ENCODE measurements at places on chromosomes 5 and 9.

DNA sequence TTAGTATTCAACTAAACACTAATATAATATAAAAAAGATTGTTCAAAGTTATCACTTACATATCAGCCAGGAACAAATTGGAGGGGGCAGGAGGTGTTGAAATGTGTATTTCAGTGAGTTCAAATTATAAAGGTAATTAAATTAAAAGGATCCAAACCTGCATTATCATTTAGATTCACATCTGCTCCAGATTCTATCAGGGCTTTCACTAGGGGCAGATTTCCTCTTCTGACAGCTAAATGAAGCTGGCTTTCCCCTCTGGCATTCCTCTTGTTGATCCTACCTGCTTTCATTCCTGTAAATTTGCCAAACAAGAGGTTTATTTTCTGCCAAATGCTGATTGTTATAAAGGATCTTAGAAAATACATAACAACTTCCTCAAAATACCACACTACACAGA lies 86.3 kb upstream of the GCNT4 start:
- no peak for DNase-seq

DNA sequence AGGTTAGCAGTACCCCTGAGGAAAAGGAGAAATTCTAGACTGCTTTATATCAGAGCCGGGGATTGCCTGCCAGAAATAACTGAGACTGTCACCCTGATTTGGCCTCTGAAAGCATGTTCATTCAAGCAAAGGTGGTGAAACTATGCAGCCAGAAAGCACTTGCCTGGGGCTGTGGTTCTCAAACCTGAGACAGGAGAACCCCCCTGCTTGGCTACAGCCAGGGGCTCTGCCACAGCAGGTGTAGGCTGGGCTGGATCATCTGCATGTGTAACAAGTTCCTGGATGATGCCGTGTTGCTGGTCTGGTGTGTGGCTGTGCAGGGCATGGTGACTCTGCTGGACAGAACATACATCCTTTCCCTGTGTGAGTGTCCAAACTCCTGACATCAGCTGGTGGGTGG lies 157.8 kb downstream of the NXNL2 start:
- no peak for DNase-seq

DNA sequence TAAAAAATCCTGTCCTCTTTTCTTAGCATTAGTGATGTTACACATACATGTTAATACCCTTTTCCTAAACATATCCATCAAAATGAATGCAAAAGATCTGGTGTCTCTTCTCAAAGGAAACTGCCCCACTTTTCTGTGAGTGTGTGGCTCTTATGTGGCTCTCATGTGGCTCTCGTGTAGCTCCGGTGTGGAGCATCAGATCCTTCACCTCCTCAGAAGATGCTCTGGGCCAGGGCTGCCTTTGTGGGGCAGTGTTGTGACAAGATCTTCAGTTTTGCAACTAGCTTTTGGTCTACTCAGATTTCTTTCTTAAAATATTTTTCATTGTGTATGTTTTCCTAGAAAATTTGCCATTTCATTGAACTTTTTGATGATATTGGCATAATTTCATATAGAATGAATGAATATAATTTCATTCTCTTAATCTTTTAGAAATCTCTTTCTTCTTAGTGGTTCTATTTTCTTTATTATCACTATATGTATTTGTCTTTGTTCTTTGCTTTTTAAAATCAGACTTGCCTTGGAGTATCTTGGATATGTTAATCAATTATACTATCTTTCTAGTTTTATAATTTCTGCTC lies 19.4 kb downstream of the GARNL3 start:
- DNase-seq = no peak

GRCh38 chr5:115514220-115514619 lies 30.4 kb downstream of the FEM1C start:
- no peak for DNase-seq

- DNase-seq = peak; percentile 81
These were observed 76.6 kb upstream of the DAB2 start for GRCh38 chr5:39501397-39501796.

DNA sequence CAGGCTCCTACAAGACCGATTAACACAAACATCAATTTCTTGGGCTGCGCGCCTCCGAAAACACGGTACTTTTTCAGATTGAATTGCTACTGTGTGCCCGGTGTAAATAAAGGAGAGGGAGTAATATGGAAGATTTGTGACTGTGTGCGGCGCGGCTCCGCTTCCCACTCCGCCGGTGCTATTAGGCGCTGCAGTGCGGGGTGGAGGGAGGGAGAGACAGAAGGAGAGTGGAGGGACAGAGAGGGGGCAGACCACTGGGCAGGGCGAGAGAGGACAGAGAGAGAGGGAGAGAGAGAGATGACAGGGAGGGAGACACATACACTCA lies 24.7 kb upstream of the RNU6ATAC start:
- DNase-seq = peak; percentile 40

DNA sequence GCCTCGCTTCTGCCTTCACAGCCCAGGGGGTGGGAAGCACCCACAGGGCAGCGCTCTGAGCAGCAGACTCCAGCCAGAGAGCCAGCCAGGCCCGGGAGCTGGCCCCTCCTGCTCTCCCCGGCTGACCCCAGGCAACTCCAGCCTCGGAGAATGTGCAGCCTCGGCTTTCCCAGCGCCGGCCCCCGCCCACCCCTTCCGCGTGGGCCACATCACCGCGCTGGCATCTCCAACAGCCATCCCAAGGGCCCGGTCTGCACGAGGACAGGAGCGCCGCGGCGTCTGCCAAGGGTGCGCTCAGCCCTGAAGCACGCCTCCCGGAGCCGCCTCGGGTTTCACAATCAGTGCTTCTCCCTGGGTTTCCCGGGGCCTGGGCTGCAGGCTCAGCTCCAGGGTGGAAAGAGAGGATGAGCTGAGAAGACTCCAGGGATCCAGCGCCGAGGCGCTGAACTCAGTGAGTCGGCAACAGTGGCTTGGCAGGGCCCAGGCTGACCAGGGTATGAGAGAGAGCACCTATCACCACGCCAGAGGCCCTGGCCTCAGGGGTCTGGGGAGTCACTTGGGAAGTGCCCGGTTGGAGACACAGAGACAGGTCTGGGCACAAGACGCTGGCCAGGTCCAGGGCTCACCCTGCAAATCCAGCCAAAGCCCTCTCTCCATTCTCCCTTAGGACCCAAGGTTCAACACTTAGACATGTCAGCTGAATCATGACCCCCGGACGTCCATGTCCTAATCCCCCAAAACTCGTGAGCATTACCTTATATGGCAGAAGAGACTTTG lies 79.6 kb downstream of the ADAMTS2 start:
- DNase-seq = peak; percentile 99

GRCh38 chr5:139903795-139904565 lies 108.4 kb downstream of the PSD2 start:
- DNase-seq = peak; percentile 61

- DNase-seq = no peak
These were observed 32.4 kb upstream of the IL33 start for GRCh38 chr9:6183227-6183551.

- no peak for DNase-seq
These were observed 18.2 kb downstream of the SLC9A3 start for GRCh38 chr5:505951-506525.

DNA sequence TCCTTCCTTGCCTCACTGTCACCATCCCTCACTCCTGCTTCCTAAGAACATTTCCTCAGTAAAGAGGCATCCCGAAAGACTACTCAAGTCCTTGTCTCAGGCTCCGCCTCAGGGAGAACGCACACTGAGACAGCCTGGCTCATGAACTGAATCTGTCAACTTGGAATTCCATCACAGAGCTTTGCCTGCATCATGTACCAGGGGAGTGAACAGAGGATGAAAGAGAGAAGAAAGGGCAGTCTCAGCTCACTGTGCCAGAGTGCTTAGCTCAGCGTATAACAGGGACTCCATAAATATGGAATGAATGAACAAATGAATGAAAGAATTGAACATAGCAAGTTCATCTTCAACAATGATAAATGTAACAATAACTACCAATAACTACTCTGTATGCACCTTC lies 68.7 kb upstream of the SLC1A3 start:
- DNase-seq = no peak

DNA sequence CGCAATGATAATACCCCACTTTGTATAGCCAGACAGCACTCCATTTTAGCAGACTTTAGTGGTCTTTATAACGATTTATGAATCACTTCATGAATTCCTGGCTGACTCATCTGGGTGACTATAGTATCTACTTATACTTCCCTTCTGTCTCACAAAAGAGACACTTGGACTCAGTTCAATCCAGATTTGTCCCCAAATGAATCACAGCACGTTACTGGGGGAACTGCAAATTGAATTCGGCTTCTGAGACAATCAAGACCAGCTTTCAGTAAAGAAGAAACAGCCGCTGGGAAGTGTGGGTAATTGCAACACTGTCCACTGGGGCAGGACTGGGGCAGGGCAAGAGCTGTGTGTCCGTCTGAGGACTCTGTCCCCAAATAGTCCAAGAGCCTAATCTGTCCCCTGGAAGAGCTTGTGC lies 337.3 kb upstream of the RFX3 start:
- DNase-seq = no peak

DNA sequence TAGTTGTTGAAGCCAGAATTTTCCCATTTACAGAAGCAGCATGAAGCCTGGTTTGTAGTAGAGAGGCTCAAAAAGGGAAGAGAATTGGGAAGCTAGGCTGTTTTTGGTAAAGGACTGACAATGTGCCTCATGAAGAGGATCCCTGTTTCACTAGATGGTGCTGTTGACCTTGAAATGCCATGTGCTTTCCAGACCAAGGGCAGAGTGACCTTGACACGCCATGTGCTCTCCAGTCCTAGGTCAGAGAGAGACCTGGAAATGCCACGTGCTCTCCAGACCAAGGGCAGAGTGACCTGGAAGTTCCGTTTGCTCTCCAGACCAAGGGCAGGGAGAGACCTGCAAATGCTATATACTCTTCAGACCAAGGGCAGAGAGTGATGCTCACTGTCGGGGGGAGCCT lies 32.0 kb downstream of the UNC13B start:
- DNase-seq = no peak

DNA sequence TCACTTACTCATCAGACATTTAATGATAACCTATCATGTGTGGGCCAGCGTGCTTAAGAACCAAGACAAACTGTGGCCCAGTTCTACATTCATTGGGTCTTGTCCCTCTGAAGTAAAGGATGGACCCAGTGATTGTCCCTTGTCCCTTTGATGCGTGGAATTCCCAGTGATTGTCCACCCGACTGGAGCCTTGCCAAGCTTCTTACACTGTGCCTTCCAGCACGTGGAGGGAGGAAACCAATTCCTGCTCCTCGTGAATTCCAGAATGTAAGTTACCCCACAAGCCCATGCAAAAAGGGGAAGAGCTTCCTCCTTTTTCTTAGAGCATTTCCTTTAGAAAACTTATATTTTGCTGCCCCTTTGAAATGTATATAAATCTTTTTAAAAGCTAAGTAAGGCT lies 7.9 kb downstream of the CKMT2 start:
- no peak for DNase-seq

- no peak for DNase-seq
These were observed 19.8 kb downstream of the PCDHAC2 start for GRCh38 chr5:140986117-140986521.

DNA sequence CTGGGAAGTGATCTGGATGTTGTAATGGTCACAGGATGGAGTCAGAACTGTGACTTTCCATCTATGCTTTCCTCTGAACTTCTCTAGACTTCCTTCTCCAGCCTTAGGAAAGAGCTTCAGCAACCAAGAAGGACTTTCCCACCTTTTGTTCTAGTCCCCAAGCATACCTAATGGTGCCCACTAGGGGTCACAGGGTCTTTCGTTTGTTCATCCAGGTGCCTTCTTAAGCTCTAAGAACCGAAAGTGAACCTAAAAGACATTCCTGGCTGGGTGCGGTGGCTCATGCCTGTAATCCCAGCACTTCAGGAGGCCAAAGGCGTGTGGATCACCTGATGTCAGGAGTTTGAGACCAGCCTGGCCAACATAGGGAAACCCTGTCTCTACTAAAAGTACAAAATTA lies 1.8 kb upstream of the WNT8A start:
- DNase-seq = no peak

DNA sequence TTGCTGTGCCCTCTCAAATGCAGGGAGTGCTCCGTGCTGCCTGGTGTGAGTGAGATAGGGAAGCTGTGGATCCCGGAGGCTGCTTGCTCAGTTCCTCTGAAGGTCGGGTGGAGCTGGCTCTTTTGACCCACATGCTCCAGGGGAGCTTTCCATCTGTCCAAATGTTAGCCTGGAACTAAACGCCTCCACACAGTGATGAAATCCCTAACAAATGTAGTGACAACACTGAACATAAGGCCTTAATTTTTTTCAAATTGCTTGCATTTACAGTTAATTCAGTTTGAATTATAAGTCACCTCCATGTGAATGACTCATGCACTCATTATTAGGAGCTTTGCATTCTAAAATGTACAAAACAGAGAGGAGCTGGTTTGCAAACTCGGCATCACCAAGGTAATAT lies 27.0 kb downstream of the PRDM6 start:
- no peak for DNase-seq

GRCh38 chr5:13567819-13568218 lies 376.7 kb downstream of the DNAH5 start:
- DNase-seq = no peak

DNA sequence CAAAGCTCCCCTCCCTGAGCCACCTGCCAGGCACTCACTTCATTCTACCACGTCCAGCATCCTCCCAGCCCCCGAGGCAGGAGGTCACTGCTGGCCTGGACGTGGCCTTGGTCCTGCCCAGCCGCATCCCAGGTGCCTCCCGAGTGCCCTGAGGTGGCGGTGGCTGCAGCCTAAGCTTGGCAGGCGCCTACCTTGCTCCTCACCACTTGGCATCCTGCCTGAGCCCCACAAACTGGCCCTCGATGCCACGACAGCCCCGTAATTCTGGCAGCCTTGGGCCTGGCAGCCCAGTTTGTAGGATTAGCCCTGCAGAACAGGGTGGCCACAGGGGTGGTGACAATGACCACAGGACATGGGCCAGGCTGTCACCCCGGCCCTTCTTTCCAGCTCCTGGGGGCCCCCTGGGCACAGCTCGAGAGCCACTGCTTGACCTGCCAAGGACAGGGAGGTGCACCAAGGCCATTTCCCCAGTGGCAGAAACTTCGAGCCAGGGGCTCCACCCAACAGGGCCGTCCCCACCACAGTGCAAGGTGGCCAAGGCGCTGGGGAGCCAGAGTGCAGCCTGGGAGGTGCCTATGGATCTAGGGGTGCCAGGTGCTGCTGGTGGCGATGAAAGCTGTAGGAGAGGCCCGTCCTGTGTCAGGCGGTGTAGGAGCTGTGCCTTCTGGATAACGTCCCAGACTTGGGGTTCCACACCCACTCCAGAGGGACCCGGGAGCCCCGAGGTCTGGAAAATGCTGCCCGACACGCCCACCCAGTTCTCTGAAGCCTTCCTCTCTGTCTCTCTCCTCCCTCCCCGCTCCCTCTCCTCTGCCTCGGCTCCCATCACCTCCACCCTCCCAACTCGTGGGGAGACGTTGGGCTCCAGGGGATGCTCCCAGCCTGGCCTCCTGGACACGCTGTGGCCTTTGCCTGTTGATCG lies 18.4 kb downstream of the NKD2 start:
- DNase-seq = peak; percentile 54

GRCh38 chr9:8062459-8062858 lies 262.9 kb upstream of the DMAC1 start:
- DNase-seq = no peak

DNA sequence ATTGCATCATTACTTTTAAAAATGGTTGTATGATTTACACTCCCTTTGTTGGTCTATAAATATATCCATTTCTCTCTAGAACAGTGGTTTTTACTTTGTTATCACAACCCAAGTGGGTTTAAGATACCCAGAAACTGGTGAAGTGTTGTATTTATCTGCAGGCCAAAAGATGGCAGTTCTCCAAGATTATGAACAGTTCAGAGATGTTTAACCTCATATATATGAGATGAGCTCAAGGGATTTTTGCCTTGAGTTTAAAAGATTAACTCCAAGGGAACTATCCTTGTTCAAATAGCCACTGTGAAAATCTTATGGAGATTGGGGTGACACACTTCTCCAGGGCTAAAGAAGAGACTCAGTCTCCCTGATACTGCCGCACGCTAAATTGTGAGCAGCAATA lies 572.6 kb downstream of the TLE4 start:
- no peak for DNase-seq

- no peak for DNase-seq
These were observed 218.2 kb downstream of the MAST4 start for GRCh38 chr5:66814146-66814991.

Data from sigmoid colon (tissue), 7 donors.